ENCODE measurements at places on chromosomes 3 and 15.

DNA sequence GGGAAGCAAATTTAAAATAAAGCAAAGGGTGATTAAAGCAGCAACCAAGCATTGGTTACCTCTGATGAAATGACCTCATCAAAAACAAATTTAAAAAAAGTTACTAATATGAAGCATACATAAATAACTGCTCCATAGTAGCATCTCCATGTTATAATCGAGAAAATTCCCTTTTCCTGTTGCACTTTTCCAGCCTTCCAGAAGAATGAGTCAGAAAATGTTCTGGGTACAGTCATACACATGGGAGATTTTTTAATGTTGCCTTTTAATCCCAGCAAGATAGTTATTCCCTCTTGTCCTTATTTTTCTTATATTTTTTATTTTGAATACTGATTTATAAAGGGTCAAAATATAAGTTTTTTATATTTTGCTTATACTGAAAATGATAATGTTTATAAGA lies 2.6 kb upstream of the TMCO5A start:
- DNase-seq: no peak

- no peak for DNase-seq
These were observed 43.0 kb downstream of the BCL2L10 start for GRCh38 chr15:52069559-52069958.

DNA sequence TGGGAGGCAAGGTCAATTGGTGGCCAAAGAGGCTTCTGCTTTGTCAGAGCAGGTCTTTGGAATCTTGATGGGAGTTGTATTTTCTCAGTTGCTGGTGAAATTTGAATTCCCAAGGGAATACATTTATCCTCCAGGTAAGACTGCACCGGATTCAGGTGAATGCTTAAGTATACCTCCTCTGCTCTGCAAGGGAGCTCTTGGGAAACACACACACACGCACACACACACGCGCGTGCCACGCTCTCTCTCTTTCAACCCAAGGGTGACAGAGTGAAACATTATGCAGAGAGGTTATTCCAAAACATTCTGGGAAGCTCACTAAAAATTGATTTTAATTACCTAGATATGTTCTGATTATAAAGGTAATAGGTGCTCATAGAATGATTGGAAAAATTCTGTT lies 33.7 kb downstream of the ST6GAL1 start:
- no peak for DNase-seq

GRCh38 chr15:71657141-71657540 lies 153.2 kb upstream of the NR2E3 start:
- no peak for DNase-seq

DNA sequence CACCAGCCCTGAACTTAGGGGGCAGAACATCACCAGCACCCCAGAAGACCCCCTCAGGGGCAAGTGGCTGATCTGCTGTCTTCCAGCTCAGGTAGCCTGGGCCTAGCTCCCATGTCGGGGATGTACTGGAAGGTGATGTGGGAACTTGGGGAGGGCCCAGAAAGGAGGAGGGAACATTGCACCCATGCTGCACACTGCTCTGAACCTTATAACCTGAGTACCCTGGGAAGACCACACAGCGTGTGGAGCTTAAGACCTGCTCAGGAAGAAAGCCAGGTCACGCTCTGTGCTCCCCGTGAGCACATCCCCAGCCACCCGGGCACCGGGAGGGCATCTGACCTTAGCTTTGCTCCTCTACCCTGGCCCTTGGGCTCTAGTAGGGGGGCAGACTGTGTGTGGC lies 159.4 kb downstream of the ATP10A start:
- no peak for DNase-seq
